ENCODE measurements at places on chromosomes 2 and 18.

DNA sequence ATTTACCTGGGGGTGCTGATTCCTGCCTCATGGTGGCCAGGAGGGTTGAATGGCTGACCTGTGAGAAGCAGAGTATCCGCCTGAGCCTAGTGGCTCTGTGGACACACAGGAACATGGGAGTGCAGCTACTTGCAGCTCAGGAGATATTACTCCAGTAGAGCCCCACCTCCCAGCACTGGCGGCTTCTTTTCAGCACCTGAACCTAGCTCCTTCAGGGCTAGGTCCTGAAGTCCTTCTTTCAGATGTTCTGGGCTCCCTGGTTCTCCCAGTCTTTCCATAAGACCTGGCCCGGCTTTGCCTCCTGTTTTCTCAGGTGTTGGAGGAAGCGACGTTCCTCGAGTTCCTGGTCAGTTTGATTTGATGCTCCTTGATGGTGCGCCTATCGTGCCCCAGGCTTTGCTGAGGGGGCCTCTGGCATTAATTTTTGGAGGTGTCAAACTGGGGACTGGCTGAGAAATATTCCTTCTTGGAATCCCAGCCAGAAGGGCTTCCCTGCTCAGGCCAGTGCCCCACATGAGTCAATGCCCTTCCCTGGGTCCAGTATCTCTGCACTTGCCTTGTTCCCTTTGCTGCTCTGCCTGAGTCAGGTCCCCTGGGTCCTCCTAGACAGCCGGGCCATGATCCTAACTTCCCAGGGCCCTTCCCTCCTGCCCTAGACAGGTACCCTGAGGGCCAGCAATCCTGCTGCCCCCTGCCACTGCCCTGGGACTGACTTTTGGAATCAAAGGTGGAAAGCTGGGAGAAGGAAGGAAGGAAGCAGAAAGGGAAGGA, 110.7 kb upstream of the HAAO start:
- no peak for DNase-seq

- no peak for DNase-seq
These were observed 214.2 kb upstream of the ETAA1 start for GRCh38 chr2:67182884-67183283.

GRCh38 chr2:104781151-104781550, 72.8 kb upstream of the POU3F3 start:
- no peak for DNase-seq

DNA sequence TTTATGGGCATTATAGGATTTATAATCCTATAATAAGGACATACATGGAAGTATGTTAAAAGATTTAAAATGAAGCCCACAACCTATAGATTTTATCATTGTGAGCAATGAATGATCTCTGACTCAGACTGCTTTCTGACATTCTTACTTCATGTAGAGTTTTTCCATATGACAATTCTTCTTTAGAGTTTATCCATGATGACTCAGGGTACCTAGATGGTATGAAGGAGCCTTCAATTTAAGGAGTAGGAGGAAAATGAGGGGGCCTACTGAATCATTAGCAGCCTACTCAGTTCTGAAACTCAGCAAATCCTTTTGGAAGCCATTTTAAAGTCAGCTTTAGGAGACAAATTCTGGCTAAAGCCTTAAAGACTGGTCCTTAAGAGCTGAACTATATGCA, 10.4 kb downstream of the PELI1 start:
- DNase-seq = no peak

- DNase-seq = no peak
These were observed 38.3 kb upstream of the ATP6V1B1 start for GRCh38 chr2:70897203-70897976.

DNA sequence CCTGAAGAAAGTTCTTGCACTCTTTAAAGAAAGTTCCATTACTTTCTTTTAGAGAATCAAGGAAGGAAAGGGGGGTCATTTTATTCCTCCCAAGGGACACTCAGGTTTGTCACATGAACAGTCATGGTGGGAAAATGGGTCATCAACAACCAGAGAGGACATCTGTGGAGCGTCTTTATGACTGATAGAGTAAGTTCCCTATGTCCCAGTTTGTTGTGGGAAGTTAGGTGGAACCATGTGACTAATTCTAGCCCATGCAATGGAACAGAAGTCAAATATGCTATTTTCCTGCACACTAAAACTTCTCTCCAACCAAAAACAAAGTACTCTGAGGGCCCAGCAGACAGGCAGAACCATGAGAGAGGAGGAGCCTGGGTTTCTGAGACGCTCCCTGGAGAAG, 165.6 kb upstream of the SERTAD2 start:
- no peak for DNase-seq

DNA sequence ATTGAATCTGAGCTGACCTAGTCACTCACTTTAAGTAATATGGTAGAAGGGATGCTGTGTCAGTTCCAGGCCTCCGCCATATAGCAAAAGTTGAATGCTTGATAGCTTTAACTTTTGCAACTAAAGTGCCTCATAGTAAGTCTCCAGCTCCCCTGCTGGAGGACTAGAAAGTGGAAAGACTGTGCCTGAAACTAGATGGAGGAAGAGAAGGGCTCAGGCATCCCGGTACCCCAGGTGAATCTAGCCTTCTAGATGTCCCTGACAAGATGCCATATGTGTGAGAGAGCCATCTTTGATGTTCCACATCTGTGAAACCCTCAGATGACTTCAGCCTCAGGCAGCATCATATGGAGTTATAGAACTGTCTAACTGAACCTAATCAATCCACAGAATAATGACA, 21.0 kb downstream of the OTX1 start:
- DNase-seq = no peak

DNA sequence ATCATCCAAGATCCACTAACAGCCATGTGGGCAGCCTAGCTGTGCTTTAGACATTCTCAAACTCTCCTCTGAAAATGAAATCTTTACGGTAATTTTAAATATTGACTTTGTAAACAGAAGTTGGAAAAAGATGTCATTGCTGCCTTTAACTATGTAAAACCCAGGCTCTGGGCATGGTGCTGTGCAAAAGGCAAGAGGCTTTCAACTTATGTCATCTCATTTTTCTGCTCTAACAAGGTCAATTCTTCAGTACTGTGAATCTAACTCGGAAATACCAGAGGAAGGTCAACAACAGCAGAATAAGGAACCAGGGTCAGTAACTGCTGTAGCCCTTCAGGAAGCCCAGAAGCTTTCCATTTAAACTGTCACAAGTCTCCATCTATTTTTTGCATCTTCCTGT, 37.0 kb upstream of the MPP4 start:
- DNase-seq = no peak
